ENCODE measurements at places on chromosomes 16 and 17.

GRCh38 chr17:36072431-36073121 lies 8.5 kb downstream of the CCL18 start:
- peak; percentile 27 for DNase-seq

GRCh38 chr17:78267253-78268073 lies 36.0 kb downstream of the TMEM235 start:
- no peak for DNase-seq

DNA sequence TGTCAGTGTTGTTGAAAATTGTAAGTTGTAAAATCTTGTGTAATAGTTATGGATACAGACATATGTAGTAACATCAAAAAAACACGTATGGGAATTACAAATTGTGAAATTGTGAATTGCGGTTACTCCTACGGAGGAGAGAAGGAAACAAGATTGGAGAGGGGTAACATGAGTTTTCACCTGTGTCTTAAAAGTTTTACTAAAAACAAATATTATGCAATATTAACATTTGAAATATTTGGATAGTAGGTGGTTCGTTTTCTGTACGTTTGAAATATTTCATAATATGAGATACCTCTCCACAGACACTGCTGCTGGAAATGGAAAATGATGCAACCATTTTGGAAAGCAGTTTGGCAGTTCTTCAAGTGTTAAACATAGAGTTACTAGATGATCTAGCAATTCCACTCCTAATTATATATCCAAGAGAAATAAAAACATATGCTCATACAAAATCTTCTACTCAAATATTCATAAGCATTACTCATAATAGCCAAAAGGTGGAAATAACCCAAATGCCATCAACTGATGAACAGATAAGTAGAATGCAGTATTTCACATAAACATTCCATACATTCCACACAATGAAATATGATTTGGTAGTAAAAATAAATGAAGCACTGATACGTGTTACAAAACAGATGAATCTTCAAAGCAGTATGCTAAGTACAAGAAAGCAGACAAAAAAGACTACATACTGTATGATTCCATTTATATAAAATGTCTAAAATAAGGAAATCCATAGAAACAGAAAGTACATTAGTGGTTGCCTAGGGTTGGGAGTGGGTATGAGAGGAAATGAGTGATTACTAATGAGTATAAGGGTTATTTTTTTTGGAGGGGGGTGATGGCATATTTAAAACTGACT lies 40.7 kb upstream of the ABCA10 start:
- DNase-seq: peak; percentile 92

- DNase-seq: no peak
Measured at GRCh38 chr16:84465154-84465553, 39.3 kb downstream of the MEAK7 start.

DNA sequence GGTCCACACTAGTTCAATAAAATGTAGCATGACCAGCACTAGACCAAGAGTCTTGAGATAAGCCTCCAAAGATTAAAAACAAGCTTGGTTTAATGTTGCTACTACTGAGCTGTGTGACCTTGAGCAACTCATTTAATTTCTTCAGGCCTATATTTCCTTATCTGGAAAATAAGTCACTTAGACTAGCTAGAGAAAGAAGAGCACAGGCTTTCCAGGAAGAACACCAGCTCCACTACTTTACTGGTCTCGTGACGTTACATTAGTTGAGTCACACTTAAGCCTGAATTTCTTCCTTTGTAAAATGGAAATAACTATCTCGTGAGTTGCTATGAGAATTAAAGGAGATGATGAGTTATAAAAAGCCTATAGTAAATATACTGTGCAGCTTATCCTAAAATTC lies 5.4 kb downstream of the HELZ start:
- DNase-seq: peak; percentile 57

- DNase-seq: no peak
Measured at GRCh38 chr16:22035153-22035552, 27.2 kb downstream of the MOSMO start.

- no peak for DNase-seq
Measured at GRCh38 chr16:66911112-66911511, 7.6 kb downstream of the CDH16 start.

GRCh38 chr16:21219551-21219950 lies 8.2 kb upstream of the ZP2 start:
- no peak for DNase-seq

DNA sequence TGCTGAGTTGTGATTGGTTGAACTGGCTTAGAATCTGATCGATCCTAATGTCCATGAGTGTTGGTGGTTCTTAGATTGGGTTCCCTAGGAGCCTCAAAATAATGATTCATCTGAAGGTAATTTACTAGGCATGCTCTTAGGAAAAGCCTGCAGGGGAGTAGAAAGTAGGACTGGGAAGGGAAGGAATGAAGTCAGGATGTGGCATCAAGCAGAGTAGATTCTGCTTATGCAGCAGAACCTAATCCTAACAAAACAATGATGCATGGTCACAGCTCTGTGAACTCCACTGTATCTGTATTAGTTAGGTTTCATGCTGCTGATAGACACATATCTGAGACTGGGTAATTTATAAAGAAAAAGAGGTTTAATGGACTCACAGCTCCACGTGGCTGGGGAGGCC lies 132.5 kb downstream of the HS3ST2 start:
- no peak for DNase-seq

- DNase-seq: no peak
Measured at GRCh38 chr17:21510686-21511362, 134.7 kb downstream of the KCNJ12 start.

- DNase-seq: peak; percentile 89
Measured at GRCh38 chr16:67115639-67116038, 5.9 kb downstream of the PHAF1 start.

- peak; percentile 34 for DNase-seq
Measured at GRCh38 chr17:71237903-71238538, 882.8 kb upstream of the SOX9 start.

DNA sequence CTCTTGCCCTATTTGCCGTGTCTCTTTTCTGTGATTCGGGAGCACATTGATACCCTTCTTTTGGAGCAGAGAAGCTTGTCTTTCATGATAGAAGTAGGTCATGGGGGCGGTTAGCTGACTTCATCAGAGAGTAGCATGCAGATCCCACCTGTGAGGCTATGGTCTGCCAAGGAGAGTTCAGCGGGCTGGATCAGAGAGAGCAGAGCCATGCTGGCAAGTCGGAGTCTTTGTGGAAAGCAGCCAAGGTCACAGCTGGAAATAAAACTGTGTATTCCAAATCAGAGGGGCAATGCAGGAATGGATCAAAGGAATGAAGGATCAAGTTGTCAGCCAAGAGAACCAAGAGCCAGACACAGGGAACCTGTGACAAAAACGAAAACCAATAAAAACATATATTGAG lies 595.9 kb downstream of the WWOX start:
- no peak for DNase-seq

GRCh38 chr17:62807812-62808575 lies at the start of gene MARCHF10:
TSS of gene MARCHF10 (minus strand) at chr17:62808314. CDS start at chr17:62801735, 6,579 bp downstream.
- no peak for DNase-seq

DNA sequence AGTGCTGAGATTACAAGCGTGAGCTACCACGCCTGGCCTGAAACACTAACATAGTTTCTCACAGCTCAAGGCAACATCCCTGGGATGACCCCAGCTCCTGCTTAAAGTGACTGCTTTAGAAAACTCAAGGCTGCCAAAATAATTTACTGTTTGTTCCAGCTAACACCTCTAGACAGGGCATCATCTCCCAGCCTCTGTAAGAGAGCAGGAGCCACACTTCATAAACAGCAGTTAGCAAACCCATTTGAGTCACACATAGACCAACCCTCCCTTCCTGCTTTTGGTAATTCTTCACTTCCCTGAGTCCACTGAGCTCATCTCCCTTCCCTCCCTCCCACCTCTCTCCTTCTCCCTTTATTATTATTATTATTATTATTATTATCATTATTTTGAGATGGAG lies 201.3 kb downstream of the XYLT1 start:
- DNase-seq: peak; percentile 38

DNA sequence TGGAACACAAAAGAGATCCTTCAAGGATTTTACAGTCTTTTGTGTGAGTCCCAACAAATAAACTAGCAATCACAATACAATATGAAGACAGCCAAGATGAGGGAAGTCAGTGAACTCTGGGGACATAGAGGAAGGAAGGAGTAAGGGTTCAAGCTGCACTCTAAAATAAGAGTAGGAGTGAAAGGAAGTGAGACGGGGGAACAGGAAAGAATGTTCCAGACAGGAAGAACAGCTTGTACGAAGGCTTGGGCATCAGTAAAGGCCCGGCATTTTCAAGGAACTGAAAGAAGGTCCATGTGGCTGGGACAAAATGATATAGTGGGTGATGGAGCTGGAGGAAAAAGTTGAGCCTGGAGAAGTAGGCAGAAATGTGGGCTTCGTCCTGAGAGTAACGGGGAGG lies 4.5 kb downstream of the CCL17 start:
- DNase-seq: no peak

DNA sequence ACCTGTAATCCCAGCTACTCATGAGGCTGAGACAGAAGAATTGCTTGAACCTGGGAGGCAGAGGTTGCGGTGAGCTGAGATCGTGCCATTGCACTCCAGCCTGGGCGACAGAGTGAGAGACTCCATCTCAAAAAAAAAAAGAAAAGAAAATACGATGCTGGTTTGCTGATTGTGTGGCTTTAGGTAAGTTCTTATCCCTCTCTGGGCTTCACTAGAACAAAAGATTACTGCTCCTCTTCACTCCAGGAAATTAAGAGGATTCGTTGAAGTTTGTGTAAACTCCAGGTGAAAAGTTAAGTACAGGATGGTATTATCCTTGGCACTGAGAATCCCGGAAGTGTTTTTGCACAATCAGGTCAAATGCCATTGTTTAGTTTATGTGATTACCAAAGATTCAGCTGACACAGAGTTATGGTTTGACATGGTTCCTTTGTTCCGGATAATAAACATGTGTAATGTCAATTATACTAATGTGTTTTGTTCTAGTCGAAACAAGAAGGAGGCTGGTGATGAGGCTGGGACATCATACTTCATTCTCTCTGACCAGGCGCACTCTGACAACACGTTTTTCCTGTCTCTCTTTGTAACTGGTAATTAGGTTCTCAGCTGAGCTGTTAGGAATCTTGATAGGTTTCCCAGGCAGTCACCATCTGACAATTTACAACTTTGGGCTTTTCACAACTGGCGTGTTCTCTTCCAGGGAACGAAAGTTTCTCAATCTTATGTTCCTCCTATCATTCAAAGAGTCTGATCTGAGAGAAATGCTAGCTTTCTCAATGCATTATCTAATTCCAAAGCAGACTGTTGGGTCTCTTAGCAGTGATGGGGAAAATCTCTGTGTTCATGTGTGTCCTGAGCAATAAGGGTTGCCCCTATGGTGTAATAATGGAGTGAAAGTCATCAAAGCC lies 10.8 kb upstream of the TAOK1 start:
- no peak for DNase-seq

DNA sequence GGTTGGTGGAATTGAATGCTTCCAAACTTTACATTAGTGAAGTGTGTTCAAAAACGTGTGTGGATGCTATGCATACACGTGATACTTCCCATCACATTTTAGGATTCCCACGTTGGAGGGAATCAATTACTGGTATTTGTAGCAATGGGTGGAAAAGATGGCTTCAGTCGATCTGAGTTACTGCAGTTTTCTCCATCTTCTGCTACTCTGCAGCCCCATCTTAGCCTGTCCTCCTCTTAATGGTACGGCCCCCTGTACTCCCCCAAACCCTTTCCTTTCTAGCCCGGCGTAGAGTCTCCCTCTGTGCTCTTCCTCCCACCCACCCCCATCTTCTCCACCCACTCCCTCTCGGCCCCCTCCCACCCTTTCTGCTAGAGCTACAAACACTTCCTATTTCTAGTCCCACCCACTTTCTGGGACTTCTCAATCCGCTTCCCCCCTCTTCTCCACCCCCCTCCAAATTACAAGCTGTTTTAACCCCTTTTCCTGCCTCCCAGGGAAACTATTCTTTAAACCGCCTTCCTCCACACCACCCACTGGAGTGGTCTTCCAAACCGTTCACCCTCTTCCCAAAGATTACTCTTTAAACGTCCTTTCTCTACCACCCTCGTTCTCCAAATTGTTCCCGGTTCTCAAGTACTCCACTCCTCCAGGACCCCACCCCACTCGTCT lies 1.1 kb downstream of the CHTF8 start:
- peak; percentile 43 for DNase-seq

GRCh38 chr17:67156269-67157199 lies 88.5 kb downstream of the HELZ start:
- DNase-seq: peak; percentile 27

All from fibroblast of skin of back (primary cell).